ENCODE measurements at places on chromosomes 1 and 21.

- H3K27ac ChIP-seq, result no peak overlapping the region
- no peaks in the 10 kb centered on the region for H3K27me3 ChIP-seq
- H3K4me3 ChIP-seq, result no peak overlapping the region
- H3K4me1 ChIP-seq, result no peaks in the 10 kb centered on the region
Observed at GRCh38 chr1:73310797-73311381, 887.1 kb downstream of the LRRIQ3 start.

DNA sequence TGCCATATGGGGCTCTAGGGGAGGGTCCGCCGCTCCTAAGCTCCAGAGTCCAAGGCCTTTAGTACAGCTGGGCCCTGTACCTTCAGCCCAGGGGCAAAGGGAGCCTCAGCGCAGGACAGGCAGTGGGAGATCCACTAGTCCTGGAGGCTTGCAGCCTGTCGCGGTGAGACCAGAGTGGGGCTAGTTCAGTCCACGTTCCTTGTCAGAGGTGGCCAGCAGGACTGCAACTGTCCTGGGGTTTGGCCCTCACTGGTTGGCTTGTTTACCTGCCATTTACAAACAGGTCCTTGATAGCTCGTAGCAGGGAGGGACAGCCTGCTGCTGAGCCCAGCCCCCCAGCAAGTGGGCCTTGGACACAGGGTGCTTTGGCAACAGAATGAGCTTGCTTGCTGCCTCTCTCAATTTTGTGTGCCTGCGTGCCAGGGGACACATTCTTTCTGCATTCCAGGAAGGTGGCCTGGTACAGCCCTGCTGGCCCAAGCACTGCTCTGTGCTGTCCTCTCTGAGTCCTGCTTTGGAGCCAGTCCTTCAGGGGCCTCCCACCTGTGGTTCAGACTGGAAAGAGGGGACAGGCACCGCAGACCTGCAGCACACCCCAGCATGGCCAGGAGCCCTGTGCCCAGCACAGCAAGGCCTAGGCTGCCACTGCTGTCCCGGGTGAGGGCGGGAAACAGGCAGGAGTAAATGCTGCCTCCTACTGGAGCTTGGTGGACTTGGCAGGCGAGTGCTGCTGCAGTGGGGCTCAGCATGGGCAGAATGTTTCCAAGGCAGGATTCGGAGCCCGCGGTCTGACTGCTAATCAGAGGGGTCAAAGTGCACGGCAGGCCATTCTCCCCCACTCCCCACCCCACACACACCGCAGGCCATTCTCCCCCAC, 15.2 kb downstream of the H6PD start:
- DNase-seq, result peak; percentile 23
- no peaks in the 10 kb centered on the region for H3K27me3 ChIP-seq
- H3K27ac ChIP-seq, result no peak overlapping the region
- H3K4me3 ChIP-seq, result no peak overlapping the region
- H3K36me3 ChIP-seq, result peaks cover 21% of the 10 kb centered on the region

DNA sequence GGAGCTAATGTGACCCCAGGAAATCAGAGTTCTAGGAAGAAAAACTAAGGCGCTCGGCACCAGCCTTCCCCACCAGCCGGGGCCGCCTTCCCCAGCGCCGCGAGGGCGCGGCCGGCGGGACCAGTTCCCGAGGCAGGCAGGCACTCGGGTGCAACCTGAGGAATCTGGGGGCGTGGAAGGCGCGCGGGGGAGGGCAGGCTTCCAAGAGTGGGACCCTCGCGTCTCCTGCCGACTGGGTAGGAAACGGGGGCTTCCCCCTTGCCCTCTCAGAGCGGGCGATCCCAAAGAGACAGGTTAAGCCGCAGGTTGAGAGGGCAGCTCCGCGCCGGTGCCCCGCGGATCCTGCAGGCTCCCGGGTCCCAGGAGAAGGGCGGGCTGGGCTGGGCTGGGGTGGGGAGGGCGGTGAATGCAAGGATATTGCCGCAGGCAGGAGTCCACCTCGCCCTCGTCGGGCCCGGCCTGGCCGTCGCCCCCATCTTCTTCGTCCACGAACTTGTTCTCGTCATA, 431 bp downstream of the ARPC5 start:
- H3K4me3 ChIP-seq, result peak overlapping the region; percentile 100
- peaks cover 24% of the 10 kb centered on the region for H3K27me3 ChIP-seq
- H3K4me1 ChIP-seq, result peaks cover 27% of the 10 kb centered on the region
- peak overlapping the region; percentile 99 for H3K27ac ChIP-seq
- peaks cover 29% of the 10 kb centered on the region for H3K36me3 ChIP-seq
- DNase-seq, result peak; percentile 35

GRCh38 chr1:28035420-28035819, 53.0 kb downstream of the EYA3 start:
- no peaks in the 10 kb centered on the region for H3K4me1 ChIP-seq
- no peak overlapping the region for H3K4me3 ChIP-seq
- DNase-seq, result no peak
- H3K36me3 ChIP-seq, result peaks cover 12% of the 10 kb centered on the region

DNA sequence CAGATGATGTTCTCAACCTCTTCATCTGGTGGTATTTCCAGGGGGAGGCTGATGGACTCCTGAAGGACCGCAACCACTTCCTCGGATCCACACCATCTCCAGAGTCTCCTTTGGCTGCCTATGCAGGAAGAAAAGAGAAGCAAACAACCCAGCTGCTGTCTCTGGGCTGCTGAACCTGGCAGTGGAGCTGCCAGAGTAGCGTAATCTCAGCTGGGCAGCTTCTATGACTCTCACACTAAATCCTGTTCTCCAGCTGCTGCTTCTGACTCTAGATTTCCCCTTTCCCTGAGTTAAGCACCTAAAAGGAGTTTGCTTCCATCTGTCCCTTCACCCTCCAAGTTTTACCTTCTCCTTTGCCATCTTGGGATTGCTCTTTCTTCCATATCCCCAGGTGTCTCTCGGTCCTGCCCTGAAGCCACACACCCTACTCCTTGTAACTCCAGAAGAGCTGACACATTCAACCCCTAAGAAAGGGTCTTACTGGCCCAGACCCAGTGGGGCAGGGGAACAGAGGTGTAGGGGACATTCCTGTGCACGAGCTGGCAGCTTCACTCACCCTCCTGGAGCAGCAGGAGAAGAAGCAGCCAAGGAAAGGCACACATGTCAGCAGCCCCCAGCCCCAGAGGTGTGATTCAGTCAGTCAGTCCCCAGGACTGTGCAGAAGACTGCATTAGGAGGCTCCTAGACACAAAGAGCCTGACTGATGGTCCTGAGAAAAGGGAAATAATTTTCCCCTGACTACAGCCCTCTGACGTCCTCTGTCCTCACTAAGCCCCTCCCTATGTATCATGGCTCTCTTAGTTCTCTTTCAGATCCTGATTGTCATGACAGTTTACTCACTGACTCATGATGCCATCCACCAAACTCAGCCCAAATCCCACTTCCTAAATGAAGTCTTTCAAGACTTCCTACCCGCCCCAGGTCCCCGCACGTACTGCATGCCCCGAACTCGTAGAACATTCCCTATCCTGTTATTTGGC, at the start of gene SLAMF9:
SLAMF9 (minus strand) TSS at position 702 of the 980 bp plus-strand sequence; CDS start at position 602, 100 bp downstream.
- H3K4me3 ChIP-seq, result no peak within 1 kb of the TSS
- H3K27ac ChIP-seq, result no peak within 1 kb of the TSS
- no peak for DNase-seq
- H3K4me1 ChIP-seq, result peaks cover 2% of the 10 kb centered on the region
- H3K27me3 ChIP-seq, result peaks cover 27% of the 10 kb centered on the region
- no peaks in the 10 kb centered on the region for H3K36me3 ChIP-seq

DNA sequence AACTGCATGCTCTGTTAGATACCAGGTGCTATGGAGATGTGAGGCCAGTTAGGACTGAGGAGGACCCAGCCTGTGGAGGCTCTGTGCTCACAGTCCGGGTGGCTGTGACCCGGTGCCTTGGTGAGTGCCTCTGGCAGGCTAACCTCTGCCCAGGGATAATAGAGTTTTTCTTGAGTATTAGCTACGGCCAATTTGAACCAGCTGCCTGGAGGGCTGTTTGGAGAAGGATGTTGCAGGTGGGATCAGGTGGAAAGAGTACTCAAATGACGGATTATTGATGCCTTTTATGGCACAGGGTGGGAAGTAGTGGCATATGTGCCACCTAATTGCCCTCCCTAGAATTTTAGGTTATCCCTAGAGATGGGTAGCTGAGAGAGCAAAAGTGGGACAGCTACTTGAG, 182.7 kb downstream of the GRIK3 start:
- no peaks in the 10 kb centered on the region for H3K36me3 ChIP-seq
- DNase-seq, result no peak
- no peak overlapping the region for H3K4me3 ChIP-seq
- H3K4me1 ChIP-seq, result no peaks in the 10 kb centered on the region
- H3K27ac ChIP-seq, result no peak overlapping the region

- no peaks in the 10 kb centered on the region for H3K36me3 ChIP-seq
- no peaks in the 10 kb centered on the region for H3K4me1 ChIP-seq
- peaks cover 18% of the 10 kb centered on the region for H3K27me3 ChIP-seq
- H3K4me3 ChIP-seq, result no peak overlapping the region
- DNase-seq, result no peak
Observed at GRCh38 chr1:205954819-205955404, 11.7 kb upstream of the SLC26A9 start.

GRCh38 chr1:214541693-214542092, 9.7 kb downstream of the PTPN14 start:
- no peaks in the 10 kb centered on the region for H3K36me3 ChIP-seq
- H3K4me3 ChIP-seq, result no peak overlapping the region
- DNase-seq, result no peak
- no peaks in the 10 kb centered on the region for H3K27me3 ChIP-seq
- H3K27ac ChIP-seq, result no peak overlapping the region

GRCh38 chr1:24390924-24391782, 22.4 kb downstream of the STPG1 start:
- H3K27ac ChIP-seq, result peak overlapping the region; percentile 80
- peaks cover 5% of the 10 kb centered on the region for H3K27me3 ChIP-seq
- peaks cover 22% of the 10 kb centered on the region for H3K4me1 ChIP-seq
- DNase-seq, result peak; percentile 61
- peaks cover 4% of the 10 kb centered on the region for H3K36me3 ChIP-seq

Measured in T-helper 2 cell treated with Interferon-gamma antibody and Interleukin-4, amounts not matched to agents 5 μg/mL and 100 μg/mL, for 36 hours (primary cell).